ENCODE measurements at places on chromosomes 1 and 21.
A peak's percentile ranks its signal among the peaks of the same experiment; 100 is the strongest.

DNA sequence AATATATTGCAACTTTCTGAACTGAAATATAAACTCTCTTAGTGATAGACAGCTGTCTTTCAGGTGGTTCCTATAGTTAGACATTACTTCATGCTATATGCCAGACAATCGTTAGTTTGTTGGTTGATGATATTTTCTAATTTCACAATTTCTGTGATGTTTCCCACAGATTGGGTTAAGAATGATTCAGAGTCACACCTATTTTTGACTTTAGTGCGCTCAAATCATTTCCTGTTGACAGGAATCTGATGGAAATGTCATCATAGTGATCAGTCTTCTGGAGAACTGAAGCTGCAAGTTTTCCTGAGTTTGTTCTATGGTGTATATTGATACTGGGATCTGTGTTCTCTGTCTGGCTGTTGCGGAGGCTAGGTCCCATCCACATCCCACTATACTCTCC is 119.7 kb downstream of the C1orf21 start:
- no peak for DNase-seq

GRCh38 chr1:88990426-88990825 is 2.0 kb downstream of the KYAT3 start:
- DNase-seq = no peak

- DNase-seq = no peak
Measured at GRCh38 chr1:169451218-169451824, 24.0 kb upstream of the CCDC181 start.

- no peak for DNase-seq
Measured at GRCh38 chr1:29812408-29813135, 576.2 kb downstream of the PTPRU start.

GRCh38 chr1:230278376-230278775 is 147.8 kb downstream of the PGBD5 start:
- DNase-seq = no peak

DNA sequence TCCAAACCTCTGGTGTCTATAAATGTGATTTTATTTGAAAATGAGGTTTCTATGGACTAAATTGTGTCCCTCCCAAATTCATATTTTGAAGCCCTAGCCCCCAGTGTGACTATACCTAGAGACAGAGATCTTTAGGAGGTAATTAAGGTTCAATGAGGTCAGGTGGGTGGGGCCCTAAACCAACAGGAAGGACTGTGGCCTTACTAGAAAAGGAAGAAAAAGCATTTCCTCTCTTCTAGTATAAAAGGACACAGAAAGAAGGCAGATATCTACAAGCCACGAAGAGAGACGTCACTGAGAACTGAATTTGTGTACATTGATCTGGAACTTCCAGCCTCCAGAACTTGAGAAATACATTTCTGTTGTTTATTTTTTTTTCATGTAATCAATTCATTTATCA is 123.1 kb upstream of the RUNX1 start:
- no peak for DNase-seq

DNA sequence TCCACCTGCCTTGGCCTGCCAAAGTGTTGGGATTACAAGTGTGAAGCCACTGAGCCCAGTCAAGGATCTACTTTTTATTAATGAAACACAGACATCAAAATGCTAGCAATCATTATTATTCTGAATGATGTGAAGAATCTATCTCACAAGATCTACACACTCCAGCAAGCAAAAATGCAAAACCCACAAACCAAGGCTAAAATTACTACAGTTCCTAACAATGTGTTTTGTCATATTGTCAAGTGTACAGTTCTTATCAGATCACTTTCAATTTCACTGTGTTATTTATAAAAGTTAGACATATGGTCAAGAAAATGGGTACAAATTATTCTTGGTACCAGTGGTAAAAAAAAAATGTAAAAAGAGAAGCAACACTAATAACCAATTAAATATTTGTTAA is 61.3 kb upstream of the SDC3 start:
- no peak for DNase-seq

- no peak for DNase-seq
Measured at GRCh38 chr1:30783256-30783915, 25.8 kb upstream of the LAPTM5 start.

DNA sequence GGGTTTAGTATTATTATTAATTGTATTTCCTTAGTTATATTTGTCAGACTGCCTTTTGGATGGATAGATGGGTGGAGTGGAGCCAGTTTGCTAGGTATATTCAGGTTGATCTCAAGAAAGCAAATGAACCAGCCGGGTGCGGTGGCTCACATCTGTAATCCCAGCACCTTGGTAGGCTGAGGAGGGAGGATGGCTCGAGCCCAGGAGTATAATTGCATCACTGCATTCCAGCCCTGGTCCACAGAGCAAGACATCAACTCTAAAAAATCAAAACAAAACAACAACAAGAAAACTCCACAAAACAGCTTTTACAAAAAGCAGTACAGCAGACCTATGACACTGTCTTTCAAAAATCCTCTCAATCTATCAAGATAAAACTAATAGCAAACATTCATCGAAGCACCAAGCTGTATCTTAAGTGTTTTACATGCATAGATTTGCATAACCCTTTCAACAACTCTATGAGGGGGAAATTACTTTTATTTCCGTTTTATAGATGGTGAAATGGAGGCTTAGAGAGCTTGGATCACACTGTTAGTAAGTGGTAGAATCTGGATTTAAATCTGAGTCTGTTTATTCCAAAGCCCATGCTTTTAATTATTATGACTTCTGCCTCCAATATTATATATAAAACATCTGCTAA is 25.5 kb downstream of the KMO start:
- DNase-seq = no peak

DNA sequence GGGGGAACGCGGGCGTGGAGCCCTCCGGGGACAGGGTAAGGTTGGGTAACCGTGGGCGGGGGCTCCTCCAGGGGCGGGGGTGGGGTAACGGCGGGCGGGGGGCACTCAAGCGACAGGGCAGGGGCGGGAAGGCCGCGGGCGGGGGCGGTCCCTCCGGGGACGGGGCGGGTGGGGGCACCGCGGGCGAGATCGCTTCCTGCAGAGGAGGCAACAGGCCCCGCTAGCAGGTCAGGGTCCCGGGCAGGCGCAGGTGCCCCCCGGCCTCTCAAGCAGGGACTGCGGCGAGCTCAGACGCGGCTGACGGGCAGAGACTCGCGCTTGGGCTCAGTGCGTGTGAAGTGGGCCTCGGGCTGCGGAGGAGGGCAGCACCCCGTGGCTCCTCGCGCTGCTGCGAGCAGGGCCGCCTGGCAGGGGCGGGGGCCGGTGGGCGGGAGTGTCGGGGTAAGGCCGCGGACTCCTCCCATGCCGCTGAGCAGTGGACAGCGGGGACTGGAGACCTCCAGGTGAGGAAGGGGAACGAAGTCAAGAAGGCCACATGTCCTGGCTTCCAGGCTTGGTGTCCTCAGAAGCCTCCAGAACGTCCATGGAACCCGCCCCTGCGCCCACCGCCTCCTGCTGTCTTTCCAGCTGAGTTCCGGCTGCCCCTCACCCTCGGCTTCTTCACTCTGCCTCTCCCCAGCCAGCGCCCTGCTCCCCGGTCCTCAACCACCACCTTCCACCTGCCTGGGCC is 627 bp upstream of the GNB1 start:
- peak; percentile 62 for DNase-seq

DNA sequence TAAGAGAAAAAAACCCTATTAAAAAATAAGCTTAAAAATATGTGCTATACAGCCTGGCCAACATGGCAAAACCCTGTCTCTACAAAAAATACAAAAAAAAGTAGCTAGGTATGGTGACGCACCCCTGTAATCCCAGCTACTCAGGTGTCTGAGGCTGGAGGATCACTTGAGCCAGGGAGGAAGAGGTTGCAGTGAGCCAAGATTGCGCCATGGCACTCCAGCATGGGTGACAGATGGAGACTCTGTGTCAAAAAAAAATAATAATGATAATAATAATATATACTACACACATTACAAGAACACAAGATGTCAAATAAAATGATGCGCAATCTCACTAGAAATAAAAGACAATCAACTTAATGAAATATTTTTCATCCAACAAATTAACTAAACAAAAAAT is 22.9 kb downstream of the NRDC start:
- no peak for DNase-seq

GRCh38 chr1:84401156-84401555 is 2.9 kb downstream of the DNASE2B start:
- DNase-seq = no peak

DNA sequence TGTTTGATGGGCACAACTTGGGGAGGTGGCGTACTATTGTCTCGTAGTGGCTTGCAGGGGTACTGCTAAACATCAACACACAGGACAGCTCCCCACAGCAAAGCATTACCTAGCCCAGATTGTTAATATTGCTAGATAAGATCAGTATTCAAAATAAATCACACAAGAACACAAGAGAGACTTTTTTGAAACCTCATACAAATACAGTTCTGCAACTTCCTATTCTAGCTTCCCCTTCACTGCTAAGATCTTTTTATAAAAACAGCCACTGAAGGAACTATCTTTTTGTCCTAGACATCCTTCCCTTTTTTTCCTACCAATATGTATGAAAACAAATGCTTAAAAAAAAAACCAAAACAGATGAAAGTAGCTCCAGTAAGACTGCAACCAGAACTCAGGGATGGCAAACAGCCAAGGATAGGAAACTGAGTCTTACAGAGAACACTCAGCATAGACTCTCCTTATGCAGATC is 137.8 kb upstream of the KRTAP19-8 start:
- DNase-seq = no peak

DNA sequence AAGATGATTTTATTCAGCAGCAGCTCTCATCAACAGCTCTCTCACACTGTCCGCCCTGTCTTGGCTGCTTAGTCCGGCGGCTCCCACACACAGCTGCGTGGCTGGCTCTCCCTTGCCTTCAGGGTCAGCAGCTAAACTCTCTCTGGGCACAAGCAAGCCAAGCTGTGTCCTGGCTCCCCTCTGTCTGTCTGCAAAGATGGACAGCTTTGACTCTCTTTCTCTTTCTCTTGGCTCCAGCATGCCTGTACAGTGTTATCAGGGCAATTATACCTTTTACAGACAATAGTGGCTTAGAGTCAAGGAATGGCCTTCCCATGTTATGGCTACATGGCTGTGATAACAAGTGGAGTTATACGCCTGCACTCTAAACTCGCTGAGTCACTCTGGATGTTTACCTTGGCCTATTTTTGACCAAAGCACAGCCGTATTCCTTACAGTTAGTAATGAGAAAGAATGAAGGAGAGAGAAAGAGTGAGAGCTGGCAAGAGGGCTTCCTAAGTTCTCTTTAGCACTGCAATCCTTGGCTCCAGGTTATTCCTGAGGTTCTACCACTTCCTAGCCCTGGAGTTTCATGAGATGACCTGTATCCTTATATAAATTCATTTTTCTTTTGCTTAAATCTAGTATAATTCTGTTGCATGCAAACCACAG is 59.9 kb upstream of the ZSWIM5 start:
- peak; percentile 85 for DNase-seq

DNA sequence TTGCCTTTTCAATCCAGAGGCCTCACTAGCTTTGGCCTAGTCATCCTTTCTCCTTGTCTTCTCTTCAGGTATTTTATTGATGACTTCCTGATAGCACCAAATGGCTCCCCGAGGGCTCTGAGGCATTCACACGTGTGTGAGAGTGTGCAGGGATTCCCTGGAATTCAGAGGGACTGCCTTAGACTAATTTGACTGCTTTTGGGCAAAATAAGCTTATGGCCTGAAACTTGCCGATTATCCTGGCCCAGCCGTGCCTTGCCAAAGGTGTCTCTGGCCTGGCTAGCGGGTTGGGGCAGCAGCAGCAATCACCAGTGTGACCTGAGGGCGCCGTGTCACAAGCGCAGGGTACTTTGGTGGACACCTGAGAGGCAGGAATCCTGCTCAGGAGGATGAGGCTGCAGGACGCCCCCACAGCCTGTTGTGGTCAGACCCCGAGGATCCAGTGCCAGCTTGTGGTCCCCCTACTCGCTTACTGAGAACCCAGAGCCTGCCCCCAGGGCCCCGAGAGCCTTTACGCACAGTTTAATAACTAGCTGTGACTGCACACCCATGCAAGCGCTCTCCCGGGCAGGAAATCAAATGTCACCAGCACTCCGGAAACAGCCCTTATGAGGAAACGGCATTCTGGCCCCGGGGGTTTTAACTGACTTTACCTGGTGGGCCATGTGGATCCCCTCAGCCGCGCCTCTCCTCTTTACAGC is 62.8 kb upstream of the PDE9A start:
- DNase-seq = no peak

DNA sequence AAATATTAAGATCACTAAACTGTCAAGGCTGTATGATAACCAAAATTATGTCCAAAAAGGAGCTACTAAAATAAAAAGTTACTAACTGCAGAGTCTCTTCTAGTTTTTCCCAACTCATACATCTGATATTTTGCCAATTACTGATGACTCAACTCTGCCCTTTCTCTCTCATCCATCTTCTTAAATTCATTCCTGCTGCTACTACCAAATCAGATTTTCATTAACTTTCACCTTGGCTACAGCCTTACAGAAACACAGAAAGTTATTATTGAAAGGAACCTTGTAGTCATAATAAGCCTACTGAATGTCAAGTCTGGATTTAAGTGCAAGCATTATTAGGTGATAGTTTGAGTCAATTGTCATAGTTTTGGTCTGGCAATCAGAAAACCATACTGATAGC is 273.1 kb downstream of the DPYD start:
- DNase-seq = peak; percentile 60

GRCh38 chr1:203450001-203450400 is 25.6 kb upstream of the PRELP start:
- DNase-seq = peak; percentile 45

DNA sequence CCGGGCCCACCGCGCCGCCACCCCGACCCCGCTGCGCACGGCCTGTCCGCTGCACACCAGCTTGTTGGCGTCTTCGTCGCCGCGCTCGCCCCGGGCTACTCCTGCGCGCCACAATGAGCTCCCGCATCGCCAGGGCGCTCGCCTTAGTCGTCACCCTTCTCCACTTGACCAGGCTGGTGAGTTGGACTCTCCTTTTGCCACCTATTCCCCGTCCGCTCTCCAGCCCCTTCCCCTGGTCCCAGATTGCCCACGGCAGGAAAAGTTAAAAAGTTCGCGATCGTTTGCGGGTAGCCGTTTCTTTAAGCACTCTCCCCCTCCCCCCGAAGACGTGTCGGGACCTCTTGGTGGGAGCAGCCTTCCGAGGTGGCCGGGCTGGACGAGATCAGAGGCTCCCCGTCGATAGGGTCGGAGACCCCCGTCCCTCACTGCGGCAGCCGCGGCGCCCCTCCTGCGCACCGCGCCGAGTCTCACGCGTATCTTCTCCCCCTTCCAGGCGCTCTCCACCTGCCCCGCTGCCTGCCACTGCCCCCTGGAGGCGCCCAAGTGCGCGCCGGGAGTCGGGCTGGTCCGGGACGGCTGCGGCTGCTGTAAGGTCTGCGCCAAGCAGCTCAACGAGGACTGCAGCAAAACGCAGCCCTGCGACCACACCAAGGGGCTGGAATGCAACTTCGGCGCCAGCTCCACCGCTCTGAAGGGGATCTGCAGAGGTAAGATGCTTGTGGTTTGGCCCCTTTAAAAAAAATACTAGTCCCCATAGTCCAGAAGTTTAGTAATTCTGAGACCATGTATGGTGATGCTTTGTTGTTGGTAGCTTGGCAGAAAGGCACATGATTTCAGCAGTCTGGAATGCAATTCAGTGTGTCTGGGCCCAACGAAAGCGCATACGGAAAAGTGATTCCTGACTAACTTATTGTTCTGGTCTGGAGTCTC is 576 bp downstream of the CCN1 start:
- peak; percentile 75 for DNase-seq
